Epithelial cell of prostate (primary cell): ENCODE measurements at places on chromosomes 7 and 10.

- no peak for DNase-seq
Observed at GRCh38 chr7:11077816-11078215, 104.1 kb downstream of the PHF14 start.

GRCh38 chr10:13337827-13338196, 10.3 kb downstream of the SEPHS1 start:
- no peak for DNase-seq

DNA sequence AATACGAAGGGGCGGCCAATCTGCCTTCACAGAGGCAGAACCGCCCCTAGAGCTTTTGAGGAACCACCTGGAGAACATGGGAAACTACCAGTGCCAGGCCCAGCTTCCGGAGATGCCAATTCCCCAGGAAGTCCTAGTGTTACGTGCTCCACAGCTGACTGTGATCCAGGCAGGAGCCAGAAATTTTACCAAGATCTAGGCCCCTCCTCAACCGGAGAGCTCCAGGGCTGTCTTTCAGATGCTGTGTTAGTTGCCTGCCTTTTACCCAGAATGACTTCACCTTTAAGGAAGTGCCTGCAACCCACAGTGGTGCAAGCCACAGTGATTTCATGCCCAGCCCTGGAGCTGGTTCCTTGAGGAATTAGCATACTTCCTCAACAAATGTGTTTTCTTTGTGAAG, 62.9 kb downstream of the ELMO1 start:
- no peak for DNase-seq

DNA sequence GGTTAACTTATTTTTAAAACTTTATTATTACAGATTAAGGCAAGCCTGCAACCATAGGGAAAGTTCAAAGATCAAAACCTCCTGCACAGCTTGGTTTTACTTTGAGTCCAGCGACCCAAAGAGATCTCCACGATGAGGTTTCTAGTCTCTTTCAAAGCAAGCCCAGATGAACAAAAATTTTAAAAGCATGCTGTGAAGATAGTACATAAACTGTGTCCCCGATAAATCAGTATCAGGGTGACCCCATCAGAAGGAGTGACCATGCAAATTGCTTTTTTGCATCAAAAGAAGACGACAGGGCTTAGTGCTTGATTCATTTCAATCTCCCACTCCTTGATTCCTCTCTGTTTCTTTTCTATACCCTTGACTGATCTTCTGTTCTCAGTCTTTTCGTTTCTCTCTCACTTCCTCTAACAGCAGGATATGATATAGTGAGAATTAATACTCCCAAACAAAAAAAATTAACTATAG, 16.0 kb upstream of the DNTT start:
- no peak for DNase-seq

DNA sequence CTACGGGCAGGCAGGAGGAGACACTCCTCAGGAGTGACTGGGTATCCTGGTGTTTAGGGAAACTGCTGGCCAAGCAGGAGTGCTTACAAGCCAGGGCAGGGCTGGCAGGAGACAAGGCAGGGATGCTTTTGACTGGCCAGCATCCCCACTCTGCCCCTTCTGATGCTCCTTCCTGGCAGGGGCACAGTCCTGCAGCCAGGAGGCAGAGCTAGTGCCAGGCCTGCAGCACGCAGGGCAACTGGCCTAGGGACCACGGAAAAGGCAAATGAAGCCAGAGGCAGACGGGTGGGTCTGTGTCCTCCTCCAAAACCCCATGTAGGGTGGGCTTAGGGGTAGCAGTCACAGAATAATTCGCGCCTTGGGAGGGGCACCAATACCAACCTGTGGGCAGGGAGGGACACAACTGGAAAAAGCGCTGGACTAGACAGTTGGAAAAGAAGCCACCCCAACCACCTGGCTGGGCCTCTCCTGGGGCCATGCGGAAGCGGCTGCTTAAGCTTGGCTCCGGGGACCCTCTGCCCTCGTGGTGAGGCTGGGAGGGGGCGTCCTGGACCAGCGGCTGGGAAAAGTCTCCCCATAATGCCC, 4.8 kb downstream of the IMPDH1 start:
- DNase-seq: no peak

GRCh38 chr7:94436018-94436604, 41.4 kb downstream of the COL1A2 start:
- DNase-seq: no peak

- no peak for DNase-seq
Observed at GRCh38 chr10:67917169-67917568, 32.7 kb downstream of the SIRT1 start.
